NCI-H2081 treated with DMSO at 0.1 percent for 48 hours (cell line): ENCODE measurements at places on chromosomes 6 and 20.

- no peak for DNase-seq
These were observed 683.8 kb downstream of the DOK5 start for GRCh38 chr20:55159230-55159629.

- no peak for DNase-seq
These were observed 176.3 kb downstream of the ERMARD start for GRCh38 chr6:169927711-169928110.

DNA sequence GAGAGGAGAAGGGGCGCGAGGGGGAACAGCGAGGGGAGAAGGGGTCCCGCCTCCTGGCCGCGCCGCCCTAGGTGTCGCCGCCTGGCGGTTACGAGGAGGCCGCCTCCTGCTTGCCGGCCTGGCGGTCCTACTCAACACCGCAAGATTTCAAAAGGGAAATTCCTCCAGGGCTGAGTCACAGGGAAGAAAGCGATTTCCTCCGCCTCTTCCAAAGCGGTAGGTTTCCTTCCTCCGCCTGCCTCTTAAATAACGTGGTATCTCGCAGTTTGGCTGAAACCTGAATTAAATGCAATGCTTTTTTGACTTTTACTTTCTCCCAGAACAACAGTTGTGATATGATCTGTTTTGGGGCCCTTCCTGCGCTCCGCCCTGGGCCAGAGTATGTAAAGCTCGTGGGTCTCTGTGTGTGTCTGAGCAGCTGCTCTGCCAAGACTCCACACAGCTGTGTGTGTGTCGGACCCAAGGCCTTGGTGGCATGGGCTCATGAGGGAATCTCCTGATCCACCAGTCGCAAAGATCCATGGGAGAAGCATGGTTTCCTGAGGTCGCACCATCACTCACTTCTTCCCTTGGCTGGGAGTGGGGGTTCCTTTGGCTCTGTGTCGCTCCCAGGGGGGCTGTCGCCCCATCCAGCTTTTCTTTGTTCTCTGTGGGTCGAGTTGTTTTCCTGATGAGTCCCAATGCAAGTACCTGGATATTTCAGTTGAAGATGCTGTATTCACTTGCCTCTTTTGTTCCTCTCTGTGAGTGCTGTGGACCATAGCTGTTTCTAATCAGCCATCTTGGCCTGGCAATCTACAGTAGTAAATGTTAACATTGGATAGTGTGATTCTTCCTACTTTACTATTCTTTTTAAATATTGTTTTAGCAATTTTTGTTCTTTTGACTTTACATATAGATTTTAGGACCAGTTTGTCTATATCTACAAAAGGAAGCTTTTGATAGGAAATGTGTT is 31.6 kb upstream of the NOTCH4 start:
- no peak for DNase-seq

DNA sequence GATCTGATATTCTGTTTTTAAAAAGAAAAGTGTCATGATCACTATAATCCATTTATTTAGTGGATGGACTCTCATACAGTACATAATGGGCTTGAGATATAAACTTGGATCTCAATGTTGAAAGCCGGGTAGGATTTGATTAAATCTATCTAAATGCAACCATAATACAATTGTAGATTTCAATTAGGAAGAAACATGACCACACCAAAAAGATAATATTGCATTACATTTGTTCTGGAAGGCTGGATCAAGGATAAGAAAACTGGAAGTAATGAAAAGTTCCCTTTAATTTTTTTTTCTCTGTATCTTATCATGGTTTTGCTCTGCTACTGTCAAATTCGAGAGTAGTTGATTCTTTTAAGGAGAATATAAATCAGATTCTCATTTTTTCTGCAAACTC is 51.3 kb upstream of the UFL1 start:
- DNase-seq = no peak

DNA sequence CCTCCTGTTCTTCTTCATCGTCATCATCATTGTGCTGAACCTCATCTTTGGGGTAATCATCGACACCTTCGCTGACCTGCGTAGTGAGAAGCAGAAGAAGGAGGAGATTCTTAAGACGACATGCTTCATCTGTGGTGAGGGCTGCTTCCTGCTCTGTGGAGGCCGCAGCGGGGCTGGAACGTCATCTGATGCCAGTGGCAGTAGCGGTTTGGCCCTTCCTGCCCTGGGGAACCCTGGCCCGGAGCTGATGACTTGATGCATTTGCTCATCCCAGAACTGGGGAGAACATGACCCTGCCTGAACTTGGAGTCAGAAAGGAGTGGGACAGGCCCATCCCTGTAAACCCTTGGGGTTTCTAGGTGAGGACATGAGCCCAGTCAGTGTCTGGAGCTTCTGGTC is 18.7 kb downstream of the UQCC2 start:
- no peak for DNase-seq

DNA sequence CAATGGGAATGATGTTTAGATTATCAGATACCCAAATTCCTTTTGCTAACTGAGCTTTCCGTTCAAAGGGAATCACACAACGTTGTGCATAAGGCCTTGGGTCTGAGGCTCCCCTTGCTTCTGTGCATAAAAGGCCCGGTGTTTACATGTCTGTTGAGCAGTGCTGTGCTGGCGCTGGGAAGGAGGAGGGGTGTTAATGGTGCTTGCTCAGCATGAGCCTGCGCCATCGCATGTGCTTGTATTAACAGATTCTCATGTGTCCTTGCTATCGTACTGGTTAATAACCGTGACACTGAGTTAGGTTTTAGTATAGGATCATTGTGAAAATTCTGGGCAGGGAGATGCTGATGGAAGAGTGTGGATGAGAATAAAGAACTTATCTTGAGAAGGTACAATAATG is 62.3 kb upstream of the TRAF3IP2 start:
- no peak for DNase-seq

GRCh38 chr20:41029150-41029901 is 704 bp downstream of the TOP1 start:
- DNase-seq = no peak

GRCh38 chr6:45884336-45884735 is 131.3 kb downstream of the CLIC5 start:
- no peak for DNase-seq

DNA sequence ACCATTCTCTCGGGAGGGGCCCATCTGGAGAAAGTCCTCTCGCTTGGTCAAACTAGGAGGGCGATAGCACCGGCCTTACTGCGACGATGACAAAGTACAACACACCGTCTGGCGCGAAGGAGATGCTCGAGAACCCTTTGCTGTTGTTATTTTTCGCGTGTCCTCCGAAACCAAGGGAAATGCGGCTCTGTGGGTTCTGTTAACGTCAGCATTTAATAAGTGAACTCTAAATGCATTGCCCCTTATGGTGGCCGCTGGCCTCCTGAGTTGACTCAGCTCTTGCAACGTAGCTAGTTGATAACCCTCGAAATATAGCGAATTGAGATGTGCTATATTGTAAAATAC is 577 bp upstream of the SCAND1 start:
- DNase-seq = no peak

DNA sequence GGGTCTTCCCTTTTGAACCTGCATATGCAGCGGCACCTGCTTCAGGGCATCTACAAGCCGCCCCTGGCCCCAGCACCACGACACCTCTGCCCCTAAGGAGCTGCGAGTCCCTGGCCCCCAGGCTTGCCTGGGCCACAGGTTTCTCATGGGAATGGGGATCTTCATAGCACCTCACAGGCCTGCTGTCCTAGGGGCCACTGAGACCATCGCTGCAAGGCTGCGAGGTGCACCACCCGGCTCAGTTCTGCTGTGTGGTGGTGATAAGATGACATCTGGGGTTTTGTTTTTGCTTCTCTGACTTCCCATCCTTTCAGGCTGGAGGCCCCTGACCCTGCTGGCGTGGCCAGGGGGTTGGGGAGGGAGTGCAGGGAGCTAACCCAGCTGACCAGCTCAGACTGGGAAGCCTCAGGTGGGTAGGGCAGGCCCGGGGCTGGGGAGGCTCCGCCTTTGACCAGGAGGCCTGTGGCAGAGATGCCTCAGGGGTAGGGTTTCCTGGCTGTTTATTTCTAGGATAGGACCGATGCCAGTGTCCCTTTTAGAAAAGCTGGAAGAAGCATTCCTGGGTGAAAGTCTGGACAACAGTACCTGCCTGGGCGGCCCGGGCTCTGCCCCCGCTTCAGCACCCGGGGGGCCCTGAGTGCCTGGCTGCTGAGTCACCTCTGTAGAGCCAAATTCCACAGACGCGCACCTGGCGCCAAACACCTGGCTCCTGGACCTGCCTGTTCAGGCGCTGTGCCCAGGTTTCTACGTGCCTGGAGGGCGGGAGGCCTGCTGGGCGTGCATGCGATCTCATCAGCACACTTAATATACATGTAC is 264.7 kb downstream of the DLL1 start:
- DNase-seq = peak; percentile 50

GRCh38 chr6:113597231-113597583 is 259.9 kb upstream of the MARCKS start:
- DNase-seq = no peak

DNA sequence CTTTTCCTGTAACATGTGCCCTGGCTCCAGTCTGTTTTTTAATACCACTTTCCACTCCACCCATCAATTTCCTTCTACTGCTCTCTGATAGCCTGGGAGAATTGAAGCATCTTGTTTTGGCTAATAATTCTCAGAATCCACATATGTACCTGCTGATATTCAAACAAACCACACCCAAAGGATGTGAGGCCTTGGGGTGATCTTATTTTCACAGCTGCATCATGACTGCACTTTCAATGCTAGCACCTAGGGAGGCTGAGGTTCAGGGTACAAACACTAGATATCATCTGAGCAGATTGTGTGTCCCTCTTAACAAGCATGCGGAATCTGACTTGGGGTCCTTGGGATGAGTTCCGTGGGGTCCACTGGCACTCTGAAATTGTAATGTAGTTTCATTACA is 12.7 kb downstream of the FNDC1 start:
- DNase-seq = no peak

GRCh38 chr6:160917572-160917971 is 74.0 kb upstream of the MAP3K4 start:
- no peak for DNase-seq

GRCh38 chr20:32206760-32207625 is 550 bp downstream of the PLAGL2 start:
- DNase-seq = no peak

- DNase-seq = no peak
These were observed 261.1 kb upstream of the CITED2 start for GRCh38 chr6:139635401-139636130.

- DNase-seq = no peak
These were observed 179.4 kb downstream of the ASCC3 start for GRCh38 chr6:100701728-100702127.

- DNase-seq = no peak
These were observed 69.5 kb downstream of the KIAA0319 start for GRCh38 chr6:24576447-24576846.
